ENCODE measurements at places on chromosomes 13 and 19. TPM values are rescaled to one million over a fixed set of nuclear protein-coding genes. Genes with fewer than 3 reads are reported as not detected.

DNA sequence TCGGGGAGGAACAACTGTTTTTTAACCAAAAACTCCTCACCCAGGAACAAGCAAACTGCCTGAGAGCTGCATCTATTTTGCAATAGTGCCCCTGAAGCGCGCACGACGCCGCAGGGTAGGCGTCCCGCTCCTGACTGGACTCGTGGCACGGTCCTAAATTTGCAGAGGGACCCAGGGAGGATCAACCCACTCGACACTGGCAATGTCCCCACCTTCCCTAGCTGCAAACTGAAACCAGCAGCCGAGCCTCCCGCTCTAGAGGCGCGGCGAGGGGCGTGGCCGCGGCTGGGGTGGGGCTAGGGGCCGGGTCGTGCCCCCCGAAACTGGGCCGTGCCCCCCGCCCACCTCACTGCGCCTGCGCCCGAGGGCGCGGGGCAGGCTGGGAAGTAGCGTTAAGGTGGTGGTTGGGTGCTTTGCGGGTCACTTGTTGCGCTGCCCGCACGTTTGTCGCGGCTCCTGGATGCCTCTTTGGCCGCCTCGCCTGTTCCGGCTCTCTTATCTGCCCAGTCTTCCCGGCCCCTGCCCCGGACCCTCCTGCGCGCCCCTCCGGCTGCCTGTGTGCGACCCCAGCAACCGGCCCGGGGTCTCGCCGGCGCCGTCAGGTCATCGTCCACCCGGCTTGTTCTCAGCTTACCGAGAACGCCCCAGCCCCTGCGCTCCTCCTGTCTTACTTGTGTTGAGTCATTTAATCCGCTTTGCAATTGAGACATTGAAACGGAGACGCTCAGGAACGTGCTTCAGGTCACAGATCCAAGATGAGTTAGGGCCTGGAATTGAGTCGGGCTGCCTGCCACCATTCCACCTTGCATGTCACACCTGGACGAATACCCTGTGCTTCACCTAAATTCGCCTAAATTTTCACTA lies 37.9 kb upstream of the LSM14A start:
- DNase-seq = peak; percentile 88

- no peak for DNase-seq
Observed at GRCh38 chr19:15240515-15240914, 8.3 kb upstream of the EPHX3 start.

DNA sequence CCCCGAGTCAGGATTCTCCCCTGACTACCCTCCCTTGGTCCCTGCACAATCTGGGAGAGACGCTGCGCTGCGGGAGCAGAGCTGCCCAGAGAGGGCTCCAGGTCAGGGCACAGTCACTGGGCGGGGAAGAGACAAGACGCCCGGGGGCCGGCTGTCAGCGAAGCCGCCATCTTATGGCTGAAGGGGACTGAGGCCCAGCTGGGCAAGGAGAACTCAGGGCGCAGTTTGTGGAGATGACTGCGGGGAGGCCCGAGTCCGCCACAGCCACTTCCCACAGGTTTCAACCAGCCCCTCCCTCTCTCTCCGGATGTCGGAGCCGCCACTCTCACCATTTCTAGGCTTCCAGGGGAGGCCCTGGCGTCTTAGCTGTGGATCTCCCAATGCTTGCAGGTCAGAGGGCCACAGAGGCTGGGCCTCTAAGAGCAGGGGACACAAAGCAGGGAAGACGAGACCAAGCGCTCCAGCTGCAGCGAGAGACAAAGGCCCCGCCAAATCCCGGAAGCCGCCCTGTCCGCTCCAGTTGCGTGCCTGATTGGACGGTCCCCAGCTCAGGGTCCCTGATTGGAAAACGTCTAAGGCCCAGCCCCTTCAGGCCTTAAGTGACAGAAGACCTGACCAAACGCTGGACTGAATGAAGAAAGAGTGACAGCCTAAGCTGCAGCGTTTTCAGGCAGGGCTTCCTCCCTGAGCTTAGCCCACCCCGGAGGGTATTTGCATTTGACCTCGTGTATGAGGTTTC lies at the start of gene ZNF724:
Gene ZNF724 (minus strand): TSS at position 484 of the 739 bp plus-strand sequence. CDS start 152 bp downstream, at position 332.
- DNase-seq = peak; percentile 88

GRCh38 chr19:17954401-17954800 lies 12.5 kb upstream of the KCNN1 start:
- no peak for DNase-seq

DNA sequence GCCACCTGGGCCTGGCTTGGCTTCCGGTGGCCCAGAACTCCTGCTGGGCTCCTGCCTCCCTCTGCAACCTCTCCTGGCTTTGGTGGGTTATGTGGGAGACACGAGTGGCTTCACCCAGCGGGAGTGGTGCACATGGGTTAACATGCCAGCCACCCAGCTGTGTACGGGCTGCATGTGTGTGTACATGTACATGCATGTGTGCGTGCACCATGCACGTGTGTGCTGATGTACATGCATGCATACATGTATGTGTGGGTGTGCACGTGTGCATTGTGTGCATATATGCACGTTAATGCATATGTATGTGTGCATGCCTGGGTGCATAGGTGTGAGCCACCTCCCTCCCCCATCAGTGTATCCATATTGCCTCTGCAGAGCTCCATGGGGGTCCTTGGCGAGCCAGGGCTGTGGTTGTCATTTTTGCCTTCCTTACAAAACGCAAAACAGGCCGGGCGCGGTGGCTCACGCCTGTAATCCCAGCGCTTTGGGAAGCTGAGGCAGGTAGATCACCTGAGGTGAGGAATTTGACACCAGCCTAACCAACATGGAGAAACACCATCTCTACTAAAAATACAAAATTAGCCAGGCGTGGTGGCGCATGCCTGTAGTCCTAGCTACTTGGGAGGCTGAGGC lies 12.5 kb downstream of the GNA11 start:
- DNase-seq = no peak

FCGBP gene
- 12.0 TPM for total RNA-seq

DBP gene
- total RNA-seq = 3.1 TPM

- DNase-seq = no peak
Observed at GRCh38 chr19:5911366-5911765, 2.7 kb upstream of the CAPS start.

SLC6A16 gene
- 0.55 TPM for total RNA-seq

DNA sequence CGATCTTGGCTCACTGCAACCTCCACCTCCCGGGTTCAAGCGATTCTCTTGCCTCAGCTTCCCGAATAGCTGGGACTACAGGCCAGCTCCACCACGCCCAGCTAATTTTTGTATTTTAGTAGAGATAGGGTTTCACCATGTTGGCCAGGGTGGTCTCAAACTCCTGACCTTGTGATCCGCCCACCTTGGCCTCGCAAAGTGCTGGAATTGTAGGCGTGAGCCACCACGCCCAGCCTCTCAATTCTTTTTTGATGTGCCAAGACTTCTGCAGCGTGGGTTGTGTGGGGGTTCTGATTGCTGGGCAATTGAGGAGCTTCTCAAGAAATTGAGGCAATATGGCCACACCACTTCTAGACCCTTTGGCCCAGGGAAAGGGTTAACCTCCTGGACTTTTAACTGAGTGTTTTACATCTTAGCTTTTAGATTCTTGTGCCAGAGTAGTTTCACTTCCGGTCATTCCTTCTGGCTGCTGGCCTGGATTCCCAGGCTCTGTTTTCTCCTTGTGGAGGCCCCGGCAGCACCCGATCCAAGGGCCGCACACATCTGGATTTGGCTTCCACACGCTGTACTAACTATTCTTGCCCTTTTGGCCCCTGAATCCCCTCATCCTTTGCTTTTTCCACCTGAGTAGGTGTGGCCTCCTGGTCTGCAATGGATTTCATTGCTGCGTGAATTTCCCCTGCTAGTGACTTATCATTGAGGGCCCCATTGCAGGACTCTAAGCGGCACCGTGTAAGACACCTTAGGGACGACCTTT lies 14.7 kb downstream of the SMARCA4 start:
- DNase-seq = peak; percentile 75

- DNase-seq = no peak
Observed at GRCh38 chr13:75366380-75367280, 115.3 kb downstream of the TBC1D4 start.

- no peak for DNase-seq
Observed at GRCh38 chr19:33667141-33667650, 45.4 kb downstream of the CHST8 start.

- DNase-seq = no peak
Observed at GRCh38 chr13:37515226-37515625, 83.3 kb downstream of the POSTN start.

DNA sequence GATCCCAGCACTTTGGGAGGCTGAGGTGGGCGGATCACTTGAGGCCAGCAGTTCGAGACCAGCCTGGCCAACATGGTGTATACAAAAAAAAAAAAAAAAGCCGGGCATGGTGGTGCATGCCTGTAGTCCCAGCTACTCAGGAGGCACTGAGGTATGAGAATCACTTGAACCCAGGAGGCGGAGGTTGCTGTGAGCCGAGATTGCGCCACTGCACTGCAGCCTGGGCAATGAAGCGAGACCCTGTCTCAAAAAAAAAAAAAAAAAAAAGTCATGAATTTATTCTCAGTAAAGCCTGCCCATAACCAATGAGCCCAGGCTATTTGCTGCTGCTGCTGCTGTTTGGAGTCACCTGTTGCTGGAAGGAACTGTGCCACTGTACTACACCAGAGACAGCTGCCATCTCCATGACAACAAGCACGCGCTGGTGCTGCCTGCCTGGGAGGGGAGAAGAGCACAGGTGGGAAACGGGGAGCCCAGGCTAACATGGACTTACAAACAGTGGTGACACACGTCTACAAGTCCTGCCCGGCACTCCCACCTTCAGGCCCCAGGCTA lies 11.3 kb downstream of the ZFR2 start:
- no peak for DNase-seq

- DNase-seq = no peak
Observed at GRCh38 chr13:103164251-103164650, 98.0 kb upstream of the SLC10A2 start.

- no peak for DNase-seq
Observed at GRCh38 chr13:98300956-98301641, 124.0 kb upstream of the RNF113B start.

DNA sequence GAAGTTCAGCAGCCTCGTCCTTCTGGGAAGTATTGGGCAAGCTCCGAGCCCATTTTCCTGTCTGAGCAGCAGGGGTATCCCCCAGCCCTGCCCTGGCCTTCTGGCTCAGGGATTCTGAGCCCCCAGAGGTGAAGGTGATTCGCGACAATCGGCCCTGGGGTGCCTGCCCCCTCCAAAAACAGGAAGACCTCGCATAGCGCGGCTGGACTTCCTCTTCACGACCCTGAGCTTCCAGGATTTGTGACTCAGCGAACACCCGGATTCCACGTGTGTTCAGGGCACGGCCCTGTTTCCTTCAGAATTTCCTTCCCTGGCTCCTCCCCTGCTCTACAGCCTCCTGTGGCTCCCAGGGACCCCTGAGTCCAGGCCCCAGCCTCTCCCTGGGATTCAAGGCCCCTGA lies at the start of gene SEMA6B:
Gene SEMA6B (minus strand): TSS at position 116 of the 400 bp plus-strand sequence. CDS start 1,227 bp downstream, outside the sequence.
- DNase-seq = peak; percentile 59

- no peak for DNase-seq
Observed at GRCh38 chr13:36778083-36778671, 40.8 kb upstream of the RFXAP start.

- no peak for DNase-seq
Observed at GRCh38 chr13:106513025-106513983, 22.2 kb downstream of the EFNB2 start.

FAM216B gene
- total RNA-seq = 0.59 TPM

GRCh38 chr13:29160862-29161261 lies 340.7 kb downstream of the MTUS2 start:
- DNase-seq = no peak

NLRP4 gene
- not detected for total RNA-seq

DDX49 gene
- total RNA-seq = 27.7 TPM

DNA sequence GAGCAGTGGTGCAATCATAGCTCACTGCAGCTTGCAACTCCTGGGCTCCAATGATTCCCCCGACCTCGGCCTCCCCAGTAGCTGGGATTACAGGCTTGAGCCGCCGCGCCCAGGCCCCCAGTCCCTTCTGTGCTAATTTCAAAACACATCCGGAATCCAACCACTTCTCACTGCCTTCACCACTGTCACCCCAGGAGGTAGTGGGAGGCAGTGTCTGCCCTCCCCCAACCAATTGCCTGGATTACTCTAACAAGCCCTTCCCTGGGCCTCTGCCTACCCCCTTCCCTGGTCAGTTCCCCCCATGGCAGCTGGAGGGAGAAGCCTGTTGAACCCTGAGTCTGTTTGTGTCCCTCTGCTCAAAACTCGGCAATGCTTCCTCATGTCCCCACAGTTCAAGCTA lies 2.3 kb downstream of the PRAM1 start:
- DNase-seq = no peak

DNA sequence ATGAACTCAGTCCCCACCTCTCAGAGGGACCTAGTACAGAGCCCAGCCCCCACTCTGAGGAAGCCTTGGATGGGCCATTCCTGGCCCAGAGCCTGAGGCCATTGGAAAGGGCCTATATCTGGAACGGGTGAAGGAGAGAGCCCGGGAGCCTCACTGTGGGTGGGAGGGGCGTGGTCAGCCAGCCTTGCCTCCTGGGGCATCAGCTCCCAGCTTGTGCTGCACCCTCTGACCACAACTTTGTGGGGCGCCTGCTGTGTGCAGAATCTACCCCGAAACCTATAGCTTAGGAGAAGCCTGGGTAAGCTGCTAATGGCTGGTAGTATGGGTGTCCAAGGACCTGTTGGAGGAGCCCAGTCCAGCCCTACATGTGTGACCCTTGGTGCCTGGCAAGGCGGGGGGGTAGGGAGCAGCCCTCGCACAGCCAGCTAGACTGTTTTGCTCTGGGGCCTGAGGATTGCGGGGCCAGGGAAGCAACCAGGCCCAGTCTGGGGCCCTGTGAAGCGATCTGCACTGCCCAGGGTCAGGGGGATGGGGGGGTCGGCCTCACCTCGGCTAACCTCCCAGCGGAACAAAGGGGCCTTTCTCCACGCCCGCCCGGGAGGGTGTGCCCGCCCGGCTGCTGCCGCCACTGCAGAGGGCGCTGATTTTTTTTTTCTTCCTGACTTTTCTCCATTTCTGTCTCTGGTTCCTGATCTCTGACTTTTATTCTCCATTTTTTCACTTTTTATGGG lies 42.3 kb downstream of the LYL1 start:
- no peak for DNase-seq

DNA sequence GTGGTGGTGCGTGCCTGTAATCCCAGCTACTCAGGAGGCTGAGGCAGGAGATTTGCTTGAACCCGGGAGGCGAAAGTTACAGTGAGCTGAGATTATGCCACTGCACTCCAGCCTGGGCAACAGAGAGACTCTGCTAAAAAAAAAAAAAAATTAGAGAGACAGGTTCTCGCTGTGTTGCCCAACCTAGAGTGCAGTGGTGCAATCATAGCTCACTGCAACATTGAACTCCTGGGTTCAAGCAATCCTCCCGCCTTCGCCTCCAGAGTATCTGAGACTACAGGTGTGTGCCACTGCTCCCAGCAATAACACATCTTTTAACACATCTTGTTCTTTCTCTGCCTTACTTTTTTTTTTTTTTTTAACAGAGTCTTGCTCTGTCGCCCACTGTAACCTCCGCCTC lies 32.7 kb downstream of the CLEC17A start:
- no peak for DNase-seq

Measured in uterus (tissue), 4 donors.